ENCODE measurements at places on chromosomes 2 and 18.

DNA sequence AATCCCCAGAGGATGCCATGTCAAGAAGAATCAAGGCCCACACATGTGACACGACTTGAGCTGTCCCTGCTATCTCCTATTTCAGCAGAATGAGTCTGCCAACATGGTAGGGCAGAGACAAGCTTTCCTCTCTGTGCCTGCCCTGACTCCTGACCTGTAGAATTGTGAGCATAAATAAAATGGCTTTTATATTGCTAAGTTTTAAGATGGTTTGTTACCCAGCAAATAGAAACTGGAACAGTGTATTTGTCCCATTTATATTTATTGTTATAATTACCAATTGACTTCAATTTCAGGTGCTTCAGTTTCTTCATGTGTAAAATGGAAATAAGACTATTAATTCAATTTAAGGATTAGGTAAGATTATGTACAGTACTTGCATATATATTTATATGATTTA is 90.5 kb downstream of the ASB1 start:
- no peak for DNase-seq

DNA sequence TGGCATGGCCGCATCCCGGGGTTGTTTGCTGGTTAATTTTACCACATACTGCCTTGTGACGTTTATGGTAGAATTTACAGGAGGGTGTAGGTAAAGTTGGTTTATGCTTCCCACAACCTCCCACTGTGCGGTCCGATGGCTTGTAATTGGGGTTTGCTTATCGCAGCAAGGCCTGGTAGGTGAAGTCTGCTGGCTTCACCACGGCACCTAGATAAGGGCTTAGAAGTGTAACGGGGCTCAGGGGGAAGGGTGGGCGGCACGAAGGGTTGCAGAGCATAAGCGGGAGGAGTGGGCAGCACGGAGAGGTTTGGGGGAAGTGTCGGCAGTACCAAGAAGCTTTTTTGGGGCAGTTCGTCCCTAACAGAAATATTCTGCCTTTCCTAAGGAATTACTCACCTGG is 39.0 kb upstream of the TMEM131 start:
- no peak for DNase-seq

DNA sequence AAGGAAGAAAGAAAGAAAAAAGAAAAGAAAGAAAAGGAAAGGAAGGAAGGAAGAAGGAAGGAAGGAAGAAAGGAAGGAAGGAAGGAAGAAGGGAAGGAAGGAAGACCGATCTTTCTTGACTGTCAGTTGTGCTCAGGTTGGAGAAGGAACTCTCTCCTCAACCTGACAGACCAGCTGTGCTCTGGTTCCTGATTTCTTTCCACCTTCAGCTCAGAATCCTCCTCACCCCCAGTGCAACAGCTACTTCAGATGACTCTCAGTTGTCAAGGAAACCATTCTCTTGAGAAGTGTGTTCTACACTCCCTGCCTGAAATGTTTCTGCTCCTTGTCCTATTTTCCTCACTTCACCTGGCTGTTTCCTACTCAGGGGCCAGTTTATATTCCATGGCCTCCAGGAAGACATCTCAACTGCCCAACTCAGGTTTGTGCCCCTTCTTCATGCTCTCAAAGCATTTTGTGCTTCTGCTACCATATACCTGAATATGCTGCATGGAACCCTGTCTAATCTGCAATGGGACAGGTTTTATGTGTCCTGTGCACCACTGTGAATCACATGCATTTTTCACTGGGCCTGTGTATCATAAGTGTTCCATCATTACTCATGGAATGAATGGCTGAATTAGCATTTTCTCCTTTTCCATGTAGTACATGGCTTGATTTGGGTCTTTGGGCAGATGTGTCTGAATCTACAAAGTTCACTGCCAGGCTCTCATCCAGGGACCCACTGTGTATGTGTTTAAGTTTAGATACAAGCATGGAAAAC is 32.8 kb upstream of the DOCK10 start:
- no peak for DNase-seq

DNA sequence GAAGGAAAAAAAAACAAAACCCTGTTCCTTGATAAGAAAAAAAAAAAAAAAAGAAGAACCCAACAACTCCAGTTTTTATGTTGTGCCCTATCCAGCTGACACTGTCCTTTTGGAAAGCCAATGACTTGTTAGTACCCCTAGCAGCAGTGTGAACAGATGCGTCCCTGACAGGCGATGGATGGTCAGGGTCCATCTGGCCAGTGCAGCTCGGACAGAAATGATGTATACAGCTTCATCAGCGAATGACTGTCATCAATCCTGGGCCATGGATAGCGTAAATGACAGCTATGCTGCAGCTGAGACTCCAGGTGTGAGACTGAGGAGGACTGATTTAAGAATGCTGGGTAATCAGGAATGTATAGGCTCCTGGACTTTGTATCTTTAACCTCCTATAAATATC is 318.8 kb upstream of the FIGN start:
- no peak for DNase-seq

GRCh38 chr2:237624565-237624964 is 2.8 kb upstream of the LRRFIP1 start:
- DNase-seq = no peak

DNA sequence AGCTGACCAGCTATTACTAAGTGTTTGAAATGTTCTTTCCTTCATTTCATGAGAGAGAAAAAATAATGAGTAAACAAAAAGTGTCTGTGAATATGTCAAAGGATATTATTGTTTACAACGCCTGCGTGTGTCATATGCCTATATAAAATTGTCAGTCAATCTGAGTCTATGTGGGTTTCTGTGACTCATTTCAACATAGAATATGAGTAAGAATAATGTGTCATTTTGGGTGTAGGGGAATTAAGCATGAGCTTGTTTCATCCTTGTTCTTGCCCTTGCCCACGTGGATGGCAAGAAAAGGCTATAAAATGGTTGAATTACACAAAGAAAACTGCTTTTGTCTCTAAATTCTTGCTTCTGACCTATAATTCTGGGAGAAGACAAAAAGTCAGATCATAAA is 466.0 kb downstream of the PTH2R start:
- no peak for DNase-seq

DNA sequence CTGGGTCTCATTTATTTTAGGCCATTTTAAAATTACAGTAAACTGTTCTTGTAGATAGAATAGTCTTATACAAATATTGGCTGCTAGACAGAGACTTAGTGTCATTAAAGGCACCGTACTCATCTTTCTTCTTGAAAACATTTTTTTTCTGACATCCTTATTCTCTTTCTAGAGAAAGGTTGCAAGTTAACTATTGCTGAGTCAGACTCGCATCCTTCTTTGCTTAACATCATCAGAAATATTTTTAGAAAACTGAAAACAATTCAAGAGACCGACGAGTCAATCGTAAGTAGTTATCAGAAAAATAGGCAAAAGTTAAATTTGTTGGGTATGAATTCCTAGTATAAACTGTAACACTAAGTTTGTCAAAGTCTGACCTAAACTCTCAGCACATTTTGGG is 72.2 kb downstream of the HNMT start:
- no peak for DNase-seq

- no peak for DNase-seq
Observed at GRCh38 chr2:200203381-200203827, 103.1 kb upstream of the SPATS2L start.

GRCh38 chr18:75131381-75132000 is 77.4 kb downstream of the PTGR3 start:
- no peak for DNase-seq

- DNase-seq = peak; percentile 43
Observed at GRCh38 chr2:74843433-74843832, 9.5 kb downstream of the HK2 start.

DNA sequence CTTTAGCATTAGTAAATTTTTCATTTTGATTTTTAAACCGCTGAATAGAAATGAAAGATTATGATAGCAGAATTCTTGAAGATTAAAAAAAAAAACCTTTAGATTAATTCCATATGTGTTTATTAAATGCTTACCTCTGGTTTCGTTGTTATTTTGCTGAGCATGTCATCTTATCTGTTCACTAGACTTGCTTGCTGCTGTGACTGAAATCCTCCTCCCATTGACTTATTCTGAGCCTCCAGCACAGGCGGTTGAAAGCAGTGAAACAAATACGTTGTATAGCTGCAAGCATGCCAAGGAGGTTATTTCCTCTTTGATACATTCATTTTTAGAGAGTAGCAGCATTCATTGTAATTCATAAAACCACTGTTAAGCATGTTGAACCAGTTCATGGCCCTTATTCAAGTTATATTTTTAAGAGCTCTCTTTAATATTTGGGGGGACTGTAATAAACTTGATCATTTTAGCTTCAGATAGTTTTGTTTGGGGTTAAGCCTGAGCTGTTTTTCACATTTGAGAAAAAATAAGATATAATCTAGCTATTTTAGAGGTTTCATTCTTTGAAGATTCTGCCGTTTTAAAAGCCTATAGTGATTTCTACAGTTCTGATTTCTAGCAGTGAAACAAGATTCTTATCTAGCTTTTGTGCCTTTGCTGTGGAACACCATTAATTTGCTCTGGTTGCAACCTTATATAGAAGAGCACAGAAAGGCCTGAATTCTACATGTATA is at the start of gene HTR2B:
HTR2B (minus strand) TSS at position 205 of the 731 bp plus-strand sequence. CDS start 1,278 bp downstream, outside the sequence.
- DNase-seq = no peak

GRCh38 chr2:217270485-217271121 is 410.7 kb upstream of the TNP1 start:
- DNase-seq = no peak

DNA sequence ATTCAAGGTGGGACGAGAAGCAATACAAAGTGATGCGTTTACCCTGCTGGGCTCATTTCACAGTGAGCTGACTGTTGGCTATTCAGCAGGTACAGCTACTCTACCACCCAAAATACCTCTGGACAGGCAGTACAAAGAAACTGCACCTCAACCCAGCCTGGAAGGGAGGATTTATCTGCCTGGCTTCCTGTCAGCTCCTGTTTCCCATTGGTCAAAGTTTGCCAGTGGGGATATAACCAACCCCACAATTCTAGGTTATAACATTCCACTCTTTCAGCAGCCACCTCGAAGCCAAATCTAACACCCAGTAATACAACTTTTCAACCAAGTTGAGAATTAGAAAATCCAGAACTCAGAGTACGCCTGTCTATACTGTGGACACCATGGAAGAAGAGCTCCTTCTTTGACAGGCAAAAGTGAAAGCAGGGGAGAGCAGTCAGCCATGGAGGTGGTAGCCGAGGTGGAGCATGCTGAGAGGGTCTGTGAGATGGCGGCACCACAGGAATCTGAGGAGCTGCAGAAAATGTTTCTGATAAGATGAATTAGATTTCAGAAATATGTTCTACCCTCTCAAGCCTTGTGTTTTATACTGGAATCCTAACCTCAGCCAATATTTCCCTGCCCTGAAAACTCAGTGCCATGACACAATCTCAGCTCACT is 10.8 kb downstream of the DUSP19 start:
- no peak for DNase-seq

DNA sequence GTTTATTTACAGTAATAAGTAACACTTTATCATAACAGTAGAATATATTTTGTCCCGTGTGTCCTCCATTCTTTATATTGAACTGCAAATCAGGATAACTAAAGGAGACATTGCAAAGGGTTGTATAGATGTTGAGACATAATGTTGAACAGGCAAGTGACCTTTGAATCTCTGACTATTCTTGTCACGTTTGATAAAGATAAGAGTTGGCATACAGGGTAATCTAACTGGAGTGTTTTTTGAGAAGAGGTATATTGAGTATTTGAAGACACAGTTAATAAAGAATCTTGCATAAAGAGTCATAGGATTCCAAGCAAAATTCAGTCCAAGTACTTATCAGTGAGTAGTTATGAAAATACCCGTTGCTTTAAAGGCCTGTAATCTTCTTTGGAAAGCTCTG is 21.7 kb downstream of the CCDC195 start:
- no peak for DNase-seq

GRCh38 chr2:79717364-79718007 is 204.6 kb downstream of the CTNNA2 start:
- peak; percentile 55 for DNase-seq

- no peak for DNase-seq
Observed at GRCh38 chr2:152581360-152581759, 135.9 kb downstream of the PRPF40A start.

- DNase-seq = no peak
Observed at GRCh38 chr2:241496904-241497877, 11.2 kb downstream of the STK25 start.

- no peak for DNase-seq
Observed at GRCh38 chr18:44681076-44681970, 635 bp downstream of the SETBP1 start.

DNA sequence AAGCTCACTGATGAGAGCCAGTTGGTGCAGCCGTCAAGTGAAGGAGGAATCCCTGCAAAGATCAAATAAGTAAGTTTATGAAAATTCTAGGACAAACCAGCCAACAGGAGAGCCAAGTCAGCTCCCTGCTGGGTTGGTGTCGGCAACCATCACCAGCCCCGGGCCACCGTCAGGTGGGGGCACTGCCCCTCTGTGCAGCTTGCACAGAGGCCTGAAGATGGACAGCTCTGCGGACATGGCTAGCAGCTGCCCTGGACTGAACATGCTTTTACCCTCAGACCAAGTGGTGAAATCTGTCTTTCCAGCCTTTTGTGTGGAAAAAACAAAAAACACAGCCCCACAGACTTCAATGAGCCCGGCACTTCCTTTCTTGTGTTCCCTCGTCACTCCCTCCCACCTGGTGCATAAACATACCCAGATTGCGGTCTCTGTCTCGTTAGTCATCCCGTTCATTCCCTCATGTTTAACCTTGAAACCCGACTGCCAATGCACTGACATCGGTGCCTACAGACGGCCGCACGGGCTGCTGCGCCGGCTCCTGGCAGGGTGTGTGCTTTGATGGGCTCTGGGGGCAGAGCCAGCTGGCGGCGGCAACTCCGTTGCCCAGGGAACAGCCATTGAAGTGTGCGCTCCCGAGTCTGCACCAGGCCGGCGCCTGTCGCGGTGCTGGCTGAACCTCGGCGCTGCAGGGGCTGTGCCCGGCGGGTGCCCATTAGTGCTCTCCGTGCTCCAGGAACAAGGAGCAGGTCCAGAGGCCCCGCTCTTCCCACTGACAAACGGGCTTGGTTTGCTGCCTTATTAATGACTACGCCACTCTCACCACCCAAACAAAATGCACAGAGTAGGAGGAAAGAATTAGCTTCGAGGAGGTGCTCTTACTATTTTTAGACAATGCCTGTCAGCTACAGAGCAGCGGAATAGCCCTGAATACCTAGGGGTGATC is 95.3 kb downstream of the EIPR1 start:
- DNase-seq = no peak

GRCh38 chr2:108905176-108905575 is 83.8 kb downstream of the EDAR start:
- DNase-seq = no peak

- no peak for DNase-seq
Observed at GRCh38 chr2:2582998-2583545, 252.0 kb upstream of the MYT1L start.

- DNase-seq = no peak
Observed at GRCh38 chr18:55343396-55344073, 244.5 kb downstream of the TCF4 start.

DNA sequence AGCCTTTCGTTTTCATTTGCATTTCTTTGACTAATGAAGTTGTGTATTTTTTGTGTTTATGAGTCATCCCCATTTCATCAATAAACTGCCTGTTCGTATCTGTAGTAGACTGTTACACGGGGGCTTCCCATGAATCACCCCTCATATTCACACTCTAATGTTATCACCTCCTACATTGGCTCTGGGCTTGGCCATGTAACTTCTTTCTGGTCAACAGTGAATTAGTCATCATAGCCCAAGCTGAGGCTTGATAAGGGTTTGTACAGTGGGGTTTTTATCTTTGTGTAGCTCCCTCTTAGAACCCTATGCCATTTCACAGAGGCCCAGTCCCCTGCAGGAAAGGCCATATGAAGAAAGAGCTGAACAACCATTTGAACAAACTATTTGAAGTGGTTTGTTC is 151.0 kb downstream of the CCBE1 start:
- no peak for DNase-seq
